Mesenteric fat pad (tissue), 1 donor: ENCODE measurements at places on chromosomes 5 and 9. TPM values are rescaled to one million over a fixed set of nuclear protein-coding genes. Genes with fewer than 3 reads are reported as not detected.

The TEX48 gene
- total RNA-seq, result not detected

The NME5 gene
- total RNA-seq, result 0.71 TPM

The RASGRF2 gene
- total RNA-seq, result 30.7 TPM

The CNTNAP3 gene
- 7.9 TPM for total RNA-seq

The GPR21 gene
- total RNA-seq, result 2.0 TPM

The SAPCD2 gene
- total RNA-seq, result 0.42 TPM

The S1PR3 gene
- total RNA-seq, result 13.9 TPM

The DMRT3 gene
- 1.1 TPM for total RNA-seq

The TTC23L gene
- not detected for total RNA-seq
